Activated B cell treated with CpG ODN at 0.5 μM for 24 hours (primary cell): ENCODE measurements at places on chromosomes 2 and 18. TPM values are rescaled to one million over a fixed set of nuclear protein-coding genes. Genes with fewer than 3 reads are reported as not detected.
A peak's percentile ranks its signal among the peaks of the same experiment; 100 is the strongest.

DNA sequence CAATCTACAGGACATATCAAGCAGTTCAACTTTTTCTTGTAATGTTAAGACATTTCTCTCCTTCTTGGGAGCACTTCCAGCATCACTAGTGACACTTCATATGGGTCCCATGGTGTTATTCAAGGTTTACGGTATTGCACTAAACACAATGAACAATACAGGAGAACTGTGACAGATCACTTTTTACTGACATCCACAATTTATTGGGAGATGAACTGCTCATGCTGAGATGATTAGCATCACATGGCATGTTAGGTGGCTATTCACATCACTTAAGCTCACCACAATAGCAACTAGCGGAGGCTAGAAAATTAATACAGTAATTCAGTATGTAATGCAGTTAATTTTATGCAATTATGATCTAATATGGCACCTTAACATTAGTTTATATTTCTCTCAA lies 264.4 kb downstream of the ERBB4 start:
- no peaks in the 10 kb centered on the region for H3K27me3 ChIP-seq
- H3K4me3 ChIP-seq: no peak overlapping the region
- H3K4me1 ChIP-seq: no peaks in the 10 kb centered on the region
- H3K36me3 ChIP-seq: no peaks in the 10 kb centered on the region
- no peak for DNase-seq

DNA sequence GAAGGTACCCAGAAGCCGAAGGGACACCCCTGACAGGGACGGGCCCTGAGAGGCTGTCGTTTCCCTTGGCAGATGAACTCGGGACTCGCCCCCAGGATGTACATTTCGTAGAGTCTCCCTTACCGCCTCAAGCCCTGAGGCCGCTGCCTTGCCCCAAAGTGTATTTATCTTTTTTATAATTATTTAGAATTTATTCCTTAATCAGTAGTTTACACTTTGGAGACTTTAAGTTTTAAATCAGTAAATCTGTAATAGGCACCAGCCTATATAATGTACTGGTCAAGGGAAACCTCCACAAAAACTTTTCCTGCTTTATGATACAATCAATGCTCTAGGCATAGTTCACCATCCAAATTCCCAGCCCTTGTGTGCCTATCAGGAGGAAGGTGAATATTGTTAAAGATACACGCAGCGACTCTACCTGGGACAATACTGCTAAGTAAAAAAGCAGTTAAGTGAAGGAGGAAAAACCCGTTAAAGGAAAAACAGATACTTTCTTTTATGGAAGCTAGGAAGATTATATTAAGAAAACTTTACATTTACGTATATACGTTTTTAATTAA lies 848 bp downstream of the VRK2 start:
- DNase-seq: no peak
- peak overlapping the region; percentile 95 for H3K27ac ChIP-seq
- peaks cover 34% of the 10 kb centered on the region for H3K36me3 ChIP-seq
- no peaks in the 10 kb centered on the region for H3K27me3 ChIP-seq

- H3K27ac ChIP-seq: no peak overlapping the region
- H3K27me3 ChIP-seq: no peaks in the 10 kb centered on the region
- no peak overlapping the region for H3K4me3 ChIP-seq
- no peaks in the 10 kb centered on the region for H3K36me3 ChIP-seq
Observed at GRCh38 chr2:195622966-195623365, 34.1 kb upstream of the SLC39A10 start.

DNA sequence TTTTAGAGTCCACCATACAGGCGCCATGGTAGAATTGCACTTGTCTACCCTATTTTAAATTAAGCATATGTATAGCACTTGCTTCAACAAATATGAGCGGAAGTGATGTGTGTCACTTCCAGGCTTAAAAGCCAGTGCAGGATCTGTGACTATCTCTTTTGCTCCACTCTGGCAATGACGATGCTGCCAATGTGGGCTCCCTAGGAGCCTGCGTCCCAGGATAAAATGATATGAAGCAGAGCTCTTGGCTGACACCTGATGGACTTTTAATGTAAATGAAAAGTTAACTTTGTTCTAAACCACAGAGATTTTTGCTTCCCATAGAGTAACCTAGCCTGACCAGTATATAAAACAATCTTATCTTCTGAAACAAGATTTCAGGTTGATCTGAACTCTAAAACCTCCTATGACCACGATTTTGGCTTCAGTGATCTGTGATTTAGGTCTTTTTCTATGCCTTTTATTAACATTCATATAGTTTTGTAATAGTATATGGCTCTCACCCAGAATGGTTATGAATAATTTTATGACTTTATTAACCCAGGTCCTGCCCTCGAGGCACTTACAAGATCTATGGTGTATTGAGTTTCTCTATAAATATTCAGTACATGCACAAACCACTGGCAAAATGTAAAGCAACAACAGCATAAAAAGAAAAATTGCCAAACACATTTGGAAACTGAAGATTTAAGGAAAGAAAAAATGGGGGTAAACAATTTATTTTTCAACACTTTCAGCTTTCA lies 422.5 kb upstream of the PIK3C3 start:
- no peak for DNase-seq
- no peaks in the 10 kb centered on the region for H3K36me3 ChIP-seq
- H3K4me1 ChIP-seq: no peaks in the 10 kb centered on the region
- no peaks in the 10 kb centered on the region for H3K27me3 ChIP-seq
- H3K4me3 ChIP-seq: no peak overlapping the region

DNA sequence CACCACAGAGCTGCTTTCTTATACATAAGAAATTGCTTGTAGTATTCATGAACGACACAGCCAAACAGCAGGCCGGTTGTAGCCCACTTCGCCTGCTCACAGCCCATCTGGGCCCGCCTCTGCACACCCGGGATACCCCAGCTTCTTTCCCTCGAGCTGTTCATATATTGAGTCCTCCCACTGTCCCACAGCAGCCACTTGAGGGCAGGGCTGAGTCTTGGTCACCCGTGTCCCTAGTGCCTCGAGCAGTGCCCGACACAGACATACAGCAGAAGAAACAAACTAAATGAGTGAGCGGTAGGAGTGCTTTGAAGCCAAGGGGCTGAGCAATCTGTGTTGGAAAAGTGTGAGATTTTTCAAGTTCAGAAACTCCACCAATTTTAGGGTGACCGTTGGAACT lies 251.4 kb downstream of the KLHL29 start:
- no peaks in the 10 kb centered on the region for H3K36me3 ChIP-seq
- no peak overlapping the region for H3K27ac ChIP-seq
- DNase-seq: no peak
- H3K4me3 ChIP-seq: no peak overlapping the region
- no peaks in the 10 kb centered on the region for H3K4me1 ChIP-seq
- H3K27me3 ChIP-seq: no peaks in the 10 kb centered on the region

GRCh38 chr2:96158554-96158940 lies 13.3 kb upstream of the DUSP2 start:
- H3K4me3 ChIP-seq: peak overlapping the region; percentile 19
- no peak for DNase-seq
- peak overlapping the region; percentile 85 for H3K27ac ChIP-seq
- H3K4me1 ChIP-seq: peaks cover 75% of the 10 kb centered on the region
- H3K27me3 ChIP-seq: no peaks in the 10 kb centered on the region
- H3K36me3 ChIP-seq: no peaks in the 10 kb centered on the region

GRCh38 chr2:25158096-25158852 lies 10.1 kb downstream of the POMC start:
- no peak for DNase-seq
- no peak overlapping the region for H3K27ac ChIP-seq
- no peak overlapping the region for H3K4me3 ChIP-seq
- H3K36me3 ChIP-seq: no peaks in the 10 kb centered on the region

- no peak overlapping the region for H3K4me3 ChIP-seq
- no peak overlapping the region for H3K27ac ChIP-seq
- no peak for DNase-seq
Observed at GRCh38 chr2:221137385-221137784, 434.7 kb downstream of the EPHA4 start.

GRCh38 chr18:77300579-77300978 lies 50.9 kb downstream of the GALR1 start:
- H3K36me3 ChIP-seq: no peaks in the 10 kb centered on the region
- DNase-seq: no peak
- H3K27me3 ChIP-seq: peaks cover 8% of the 10 kb centered on the region
- no peaks in the 10 kb centered on the region for H3K4me1 ChIP-seq
- H3K27ac ChIP-seq: no peak overlapping the region
- no peak overlapping the region for H3K4me3 ChIP-seq

GRCh38 chr2:237191714-237192081 lies 106.0 kb downstream of the COPS8 start:
- H3K36me3 ChIP-seq: no peaks in the 10 kb centered on the region
- H3K27me3 ChIP-seq: peaks cover 5% of the 10 kb centered on the region
- no peaks in the 10 kb centered on the region for H3K4me1 ChIP-seq
- H3K27ac ChIP-seq: no peak overlapping the region

DNA sequence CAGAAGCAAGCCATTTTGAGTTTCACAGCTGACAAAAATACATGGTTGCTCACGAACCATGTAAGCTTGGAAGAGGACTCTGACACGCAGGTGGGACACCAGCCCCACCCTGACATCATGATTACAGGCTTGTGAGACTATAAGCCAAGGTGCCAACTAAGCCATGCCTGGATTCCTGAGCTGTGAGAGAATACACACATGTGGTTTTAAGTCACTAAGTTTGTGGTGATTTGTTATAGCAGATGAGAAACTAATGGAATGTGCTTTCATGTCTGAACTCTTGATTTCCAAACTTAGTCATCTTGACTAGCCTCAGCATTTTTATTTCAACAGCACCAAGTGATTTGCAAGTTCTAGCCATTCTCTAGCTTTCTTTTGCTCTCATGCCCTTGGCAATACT lies 676.1 kb upstream of the CELF4 start:
- no peaks in the 10 kb centered on the region for H3K4me1 ChIP-seq
- H3K36me3 ChIP-seq: no peaks in the 10 kb centered on the region
- H3K27ac ChIP-seq: no peak overlapping the region
- H3K27me3 ChIP-seq: no peaks in the 10 kb centered on the region
- H3K4me3 ChIP-seq: no peak overlapping the region
- DNase-seq: no peak

GRCh38 chr2:196268538-196269338 lies 97.4 kb upstream of the STK17B start:
- peak overlapping the region; percentile 88 for H3K27ac ChIP-seq
- H3K4me3 ChIP-seq: peak overlapping the region; percentile 67
- peaks cover 64% of the 10 kb centered on the region for H3K4me1 ChIP-seq
- no peaks in the 10 kb centered on the region for H3K27me3 ChIP-seq

GRCh38 chr2:200577027-200577426 lies 8.8 kb upstream of the AOX1 start:
- no peak for DNase-seq
- H3K4me1 ChIP-seq: no peaks in the 10 kb centered on the region
- H3K27me3 ChIP-seq: no peaks in the 10 kb centered on the region
- H3K27ac ChIP-seq: no peak overlapping the region
- no peaks in the 10 kb centered on the region for H3K36me3 ChIP-seq

- no peak for DNase-seq
- no peak overlapping the region for H3K4me3 ChIP-seq
- H3K27ac ChIP-seq: no peak overlapping the region
- H3K4me1 ChIP-seq: no peaks in the 10 kb centered on the region
Observed at GRCh38 chr2:212414767-212415211, 123.8 kb downstream of the ERBB4 start.

DNA sequence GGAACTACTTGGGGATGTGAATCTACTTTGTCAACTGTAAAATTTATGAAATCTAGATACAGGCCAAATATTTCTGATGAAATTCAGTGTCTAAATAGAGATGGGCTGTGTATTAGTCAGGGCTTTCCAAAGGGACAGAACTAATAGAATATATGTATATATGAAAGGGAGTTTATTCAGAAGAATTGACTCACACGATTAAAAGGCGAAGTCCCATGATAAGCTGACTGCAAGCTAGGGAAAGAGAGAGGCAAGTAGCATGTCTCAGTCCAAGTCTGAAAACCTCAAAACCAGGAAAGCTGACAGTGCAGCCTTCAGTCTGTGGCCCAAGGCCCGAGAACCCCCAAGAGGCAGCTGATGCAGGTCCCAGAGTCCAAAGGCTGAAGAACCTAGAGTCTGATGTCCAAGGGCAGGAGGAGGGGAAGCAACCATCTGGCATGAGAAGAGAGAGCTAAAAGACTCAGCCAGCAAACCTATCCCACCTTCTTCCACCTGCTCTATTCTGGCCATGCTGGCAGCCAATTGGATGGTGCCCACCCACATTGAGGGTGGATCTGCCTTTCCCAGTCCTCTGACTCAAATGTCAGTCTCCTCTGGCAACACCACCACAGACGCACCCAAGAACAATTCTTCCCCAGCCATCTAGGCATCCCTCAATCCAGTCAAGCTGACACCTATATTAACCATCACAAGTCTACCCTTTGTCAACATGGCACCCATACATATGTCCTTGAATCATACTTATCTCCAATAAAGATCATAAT lies 29.3 kb upstream of the MEX3C start:
- H3K36me3 ChIP-seq: no peaks in the 10 kb centered on the region
- no peak overlapping the region for H3K4me3 ChIP-seq

GRCh38 chr2:205700331-205701132 lies 18.2 kb downstream of the NRP2 start:
- H3K36me3 ChIP-seq: no peaks in the 10 kb centered on the region
- H3K27ac ChIP-seq: peak overlapping the region; percentile 65
- H3K27me3 ChIP-seq: no peaks in the 10 kb centered on the region
- no peak for DNase-seq
- H3K4me1 ChIP-seq: peaks cover 39% of the 10 kb centered on the region

DNA sequence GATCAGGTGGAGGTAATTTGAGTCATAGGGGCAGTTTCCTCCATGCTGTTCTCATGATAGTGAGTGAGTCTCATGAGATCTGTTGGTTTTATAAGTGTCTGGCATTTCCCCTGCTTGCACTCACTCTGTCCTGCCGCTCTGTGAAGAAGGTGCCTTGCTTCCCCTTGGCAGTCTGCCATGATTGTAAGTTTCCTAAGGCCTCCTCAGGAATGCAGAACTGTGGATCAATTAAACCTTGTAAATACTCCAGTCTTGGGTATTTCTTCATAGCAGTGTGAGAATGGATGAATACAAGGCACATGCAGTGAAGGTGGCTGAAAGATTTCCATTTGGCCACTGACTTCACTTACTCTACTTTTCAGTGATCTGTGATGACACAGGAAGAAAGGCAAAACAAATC lies 133.7 kb downstream of the SH3BP4 start:
- H3K36me3 ChIP-seq: no peaks in the 10 kb centered on the region
- H3K27ac ChIP-seq: no peak overlapping the region
- no peak for DNase-seq

- no peak overlapping the region for H3K27ac ChIP-seq
- peaks cover 11% of the 10 kb centered on the region for H3K27me3 ChIP-seq
- H3K4me1 ChIP-seq: no peaks in the 10 kb centered on the region
- no peak overlapping the region for H3K4me3 ChIP-seq
- DNase-seq: no peak
- H3K36me3 ChIP-seq: no peaks in the 10 kb centered on the region
Observed at GRCh38 chr18:74567822-74568221, 29.8 kb upstream of the ZNF407 start.

GRCh38 chr2:40266201-40266600 lies 185.7 kb downstream of the SLC8A1 start:
- no peaks in the 10 kb centered on the region for H3K36me3 ChIP-seq
- no peak for DNase-seq
- H3K27ac ChIP-seq: no peak overlapping the region
- H3K27me3 ChIP-seq: no peaks in the 10 kb centered on the region
- no peak overlapping the region for H3K4me3 ChIP-seq

GRCh38 chr2:99879481-99879880 lies 262.9 kb downstream of the AFF3 start:
- H3K27me3 ChIP-seq: no peaks in the 10 kb centered on the region
- H3K27ac ChIP-seq: no peak overlapping the region
- peaks cover 47% of the 10 kb centered on the region for H3K36me3 ChIP-seq
- no peak for DNase-seq

GFPT1 gene
- total RNA-seq: 11.5 and 14.9 TPM in 2 replicates

KYNU gene
- total RNA-seq: 43.8 and 48.0 TPM in 2 replicates

SMCHD1 gene
- 111 and 144 TPM in 2 replicates for total RNA-seq

CFAP53 gene
- total RNA-seq: 0.27 and 0.29 TPM in 2 replicates

TCF7L1 gene
- 0.07 TPM in 2 replicates for total RNA-seq

TANC1 gene
- 0.02 TPM in 1 of 2 replicates, not detected in the other for total RNA-seq
